ENCODE measurements at places on chromosomes 1 and 21.

GRCh38 chr1:18580047-18580446 lies 50.6 kb upstream of the PAX7 start:
- DNase-seq = no peak

DNA sequence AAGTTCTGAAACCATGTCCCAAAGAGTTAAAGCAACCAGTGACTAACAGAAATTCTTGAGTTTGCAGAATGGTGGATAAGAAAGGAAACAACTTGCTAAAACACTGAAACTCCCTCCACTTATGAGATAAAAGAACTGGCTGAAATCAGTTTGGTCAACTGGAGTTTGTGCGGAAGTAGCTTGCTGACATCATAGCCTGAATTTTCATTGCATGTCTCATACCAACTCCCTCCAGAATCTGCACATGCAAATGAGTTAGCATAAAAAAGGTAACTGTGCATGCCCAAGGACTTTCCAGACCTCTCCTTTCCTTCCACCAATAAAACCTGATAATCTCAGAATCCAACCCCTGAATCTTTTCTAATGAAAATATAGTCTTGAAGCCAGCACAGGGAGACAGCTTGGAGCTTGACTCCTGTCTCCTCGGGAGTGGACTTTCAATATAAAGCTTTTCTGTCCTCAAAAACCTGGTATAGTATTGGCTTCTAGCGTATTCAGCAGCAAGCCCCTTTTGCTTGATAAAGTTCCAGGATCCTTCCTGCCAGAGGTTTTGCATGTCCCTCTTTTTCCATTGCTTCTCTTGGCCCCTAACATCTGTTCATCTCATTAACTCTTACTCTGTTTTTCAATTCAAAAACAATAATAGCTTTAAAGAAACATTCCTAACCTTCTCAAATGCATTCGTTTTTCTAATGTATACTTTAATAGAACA lies 785.8 kb upstream of the ADGRL4 start:
- DNase-seq = no peak

DNA sequence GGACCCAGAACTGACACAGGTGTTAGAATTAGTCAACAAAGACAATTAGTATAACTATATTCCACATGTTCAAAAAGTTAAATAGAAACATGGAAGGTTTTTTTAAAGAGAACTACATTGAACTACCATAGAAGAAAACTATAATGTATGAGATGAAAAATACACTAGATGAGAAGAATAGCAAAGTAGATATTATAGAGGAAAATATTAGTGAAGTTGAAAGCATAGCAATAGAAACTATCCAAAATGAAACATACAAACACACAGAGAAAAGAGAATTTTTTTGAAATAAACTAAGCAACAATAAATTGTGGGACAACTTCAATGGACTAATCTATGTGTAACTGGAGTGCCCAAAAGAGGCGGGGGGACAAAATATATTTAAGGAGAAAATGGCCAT lies 8.0 kb upstream of the HEATR1 start:
- no peak for DNase-seq

DNA sequence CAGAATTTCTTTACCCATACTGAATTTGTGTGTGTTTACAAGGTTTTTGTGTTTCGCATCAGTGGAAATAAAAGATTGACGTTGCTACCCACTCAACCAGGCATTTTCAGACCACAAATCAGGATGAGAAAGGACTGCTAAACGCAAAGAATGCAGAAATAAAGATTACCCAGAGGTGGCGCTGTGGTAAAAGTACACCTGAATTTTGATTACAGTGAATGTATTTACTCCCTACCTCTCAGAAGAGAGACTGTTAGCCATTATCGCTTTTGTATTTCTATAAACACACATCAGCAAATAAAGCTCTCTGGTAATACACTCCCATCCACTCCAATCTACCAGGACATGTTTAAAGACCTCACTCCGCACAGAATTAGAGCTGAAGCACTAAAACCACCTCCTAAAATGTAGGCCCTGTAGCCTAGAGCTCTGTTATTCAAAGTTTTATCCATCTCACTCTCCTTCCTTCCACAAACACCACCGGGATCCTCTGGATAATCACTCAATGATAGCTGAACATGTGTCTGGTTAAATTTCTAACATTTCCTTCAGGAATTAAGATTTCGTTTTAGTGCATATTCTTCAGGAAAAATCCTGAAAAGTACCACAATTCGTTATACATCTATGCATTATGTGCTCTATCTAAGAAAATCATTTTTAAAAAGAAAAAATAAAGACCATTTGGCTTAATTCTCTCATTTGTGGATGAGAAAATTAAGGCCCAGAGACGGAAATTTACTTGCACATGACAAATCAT lies 2.5 kb upstream of the LMO4 start:
- peak; percentile 65 for DNase-seq

GRCh38 chr1:6083801-6084446 lies 38.2 kb downstream of the KCNAB2 start:
- DNase-seq = no peak

DNA sequence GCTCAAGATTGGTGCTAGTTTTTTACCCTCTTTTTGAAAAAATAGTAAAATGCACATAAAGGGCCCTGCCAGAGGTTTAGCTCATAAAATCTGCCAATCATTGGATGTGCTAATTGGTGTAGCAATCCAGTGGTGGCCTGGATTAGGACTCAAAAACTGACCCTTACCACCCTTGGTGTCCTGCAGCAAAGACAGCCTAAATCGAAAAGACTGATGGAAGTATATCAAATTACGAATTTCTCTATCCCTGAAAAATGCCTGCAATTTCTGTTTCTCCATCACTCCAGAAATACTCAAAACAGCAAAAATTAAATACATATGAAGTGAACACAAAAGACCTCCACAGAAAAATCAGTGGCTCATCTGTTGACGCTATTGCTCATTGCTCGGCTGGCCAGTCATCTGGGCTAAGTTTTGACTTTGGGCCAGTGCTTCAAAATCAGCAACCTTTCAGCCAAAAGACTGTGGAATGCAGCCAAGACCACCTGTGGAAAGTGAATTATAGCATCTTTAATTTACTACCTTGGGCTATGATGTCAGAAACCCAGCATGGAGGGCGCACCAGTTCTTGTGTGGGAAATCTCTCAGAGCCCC lies 30.0 kb downstream of the WLS start:
- no peak for DNase-seq

GRCh38 chr1:26677306-26678115 lies 18.3 kb upstream of the ARID1A start:
- DNase-seq = peak; percentile 59

DNA sequence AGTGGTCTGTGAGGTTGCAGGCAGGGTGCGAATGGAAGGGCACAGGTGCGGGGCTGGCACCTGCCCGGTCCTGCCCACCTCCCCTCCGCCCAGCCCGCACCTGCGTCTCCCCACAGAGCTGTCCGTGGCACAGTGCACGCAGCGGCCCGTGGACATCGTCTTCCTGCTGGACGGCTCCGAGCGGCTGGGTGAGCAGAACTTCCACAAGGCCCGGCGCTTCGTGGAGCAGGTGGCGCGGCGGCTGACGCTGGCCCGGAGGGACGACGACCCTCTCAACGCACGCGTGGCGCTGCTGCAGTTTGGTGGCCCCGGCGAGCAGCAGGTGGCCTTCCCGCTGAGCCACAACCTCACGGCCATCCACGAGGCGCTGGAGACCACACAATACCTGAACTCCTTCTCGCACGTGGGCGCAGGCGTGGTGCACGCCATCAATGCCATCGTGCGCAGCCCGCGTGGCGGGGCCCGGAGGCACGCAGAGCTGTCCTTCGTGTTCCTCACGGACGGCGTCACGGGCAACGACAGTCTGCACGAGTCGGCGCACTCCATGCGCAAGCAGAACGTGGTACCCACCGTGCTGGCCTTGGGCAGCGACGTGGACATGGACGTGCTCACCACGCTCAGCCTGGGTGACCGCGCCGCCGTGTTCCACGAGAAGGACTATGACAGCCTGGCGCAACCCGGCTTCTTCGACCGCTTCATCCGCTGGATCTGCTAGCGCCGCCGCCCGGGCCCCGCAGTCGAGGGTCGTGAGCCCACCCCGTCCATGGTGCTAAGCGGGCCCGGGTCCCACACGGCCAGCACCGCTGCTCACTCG lies 23.3 kb downstream of the FTCD start:
- DNase-seq = no peak

DNA sequence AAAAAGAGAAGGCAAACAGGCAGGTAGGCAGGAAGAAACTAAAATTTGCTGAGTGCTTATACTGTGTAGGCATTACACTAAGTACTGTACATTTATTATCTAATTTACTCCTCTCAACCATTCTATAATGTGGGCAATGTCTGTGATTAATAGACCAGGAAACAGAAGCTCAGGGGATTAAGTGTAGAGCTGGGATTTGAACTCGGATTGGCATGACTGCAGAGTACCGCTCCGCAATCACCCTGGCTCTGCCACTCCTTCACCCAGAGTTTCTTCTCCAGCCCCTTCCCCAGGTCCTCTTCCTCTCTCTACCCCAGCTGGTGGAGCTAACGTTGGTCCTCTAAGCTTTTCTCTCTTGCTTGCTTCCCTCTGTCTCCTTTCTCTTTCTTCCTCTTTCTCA lies 11.5 kb upstream of the S100A2 start:
- no peak for DNase-seq

DNA sequence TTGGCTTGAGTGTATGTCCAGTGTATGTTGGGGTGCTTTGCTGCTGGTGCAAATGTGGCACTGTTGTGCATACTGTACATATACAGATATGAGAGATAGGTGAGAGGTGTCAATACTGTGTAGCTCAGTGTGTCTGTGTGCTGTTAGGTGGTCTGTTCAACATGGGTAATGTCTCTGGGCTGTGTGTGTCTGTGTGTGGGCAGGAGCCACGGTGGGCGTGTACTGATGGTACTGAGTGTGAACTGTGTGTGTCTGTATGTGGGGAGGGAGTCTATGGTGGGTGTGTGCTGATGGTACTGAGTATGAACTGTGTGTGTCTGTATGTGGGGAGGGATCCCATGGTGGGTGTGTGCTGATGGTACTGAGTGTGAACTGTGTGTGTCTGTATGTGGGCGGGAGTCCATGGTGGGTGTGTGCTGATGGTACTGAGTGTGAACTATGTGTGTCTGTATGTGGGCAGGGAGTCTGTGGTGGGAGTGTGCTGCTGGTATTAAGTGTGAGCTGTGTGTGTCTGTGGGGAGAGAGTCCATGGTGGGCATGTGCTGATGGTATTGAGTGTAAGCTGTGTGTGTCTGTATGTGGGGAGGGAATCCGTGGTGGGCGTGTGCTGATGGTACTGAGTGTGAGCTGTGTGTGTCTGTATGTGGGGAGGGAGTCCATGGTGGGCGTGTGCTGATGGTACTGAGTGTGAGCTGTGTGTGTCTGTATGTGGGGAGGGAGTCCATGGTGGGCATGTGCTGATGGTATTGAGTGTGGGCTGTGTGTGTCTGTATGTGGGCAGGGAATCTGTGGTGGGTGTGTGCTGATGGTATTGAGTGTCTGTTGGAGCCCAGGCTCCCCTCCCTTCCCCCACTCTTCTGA lies 32.2 kb upstream of the FOXO6 start:
- DNase-seq = no peak

DNA sequence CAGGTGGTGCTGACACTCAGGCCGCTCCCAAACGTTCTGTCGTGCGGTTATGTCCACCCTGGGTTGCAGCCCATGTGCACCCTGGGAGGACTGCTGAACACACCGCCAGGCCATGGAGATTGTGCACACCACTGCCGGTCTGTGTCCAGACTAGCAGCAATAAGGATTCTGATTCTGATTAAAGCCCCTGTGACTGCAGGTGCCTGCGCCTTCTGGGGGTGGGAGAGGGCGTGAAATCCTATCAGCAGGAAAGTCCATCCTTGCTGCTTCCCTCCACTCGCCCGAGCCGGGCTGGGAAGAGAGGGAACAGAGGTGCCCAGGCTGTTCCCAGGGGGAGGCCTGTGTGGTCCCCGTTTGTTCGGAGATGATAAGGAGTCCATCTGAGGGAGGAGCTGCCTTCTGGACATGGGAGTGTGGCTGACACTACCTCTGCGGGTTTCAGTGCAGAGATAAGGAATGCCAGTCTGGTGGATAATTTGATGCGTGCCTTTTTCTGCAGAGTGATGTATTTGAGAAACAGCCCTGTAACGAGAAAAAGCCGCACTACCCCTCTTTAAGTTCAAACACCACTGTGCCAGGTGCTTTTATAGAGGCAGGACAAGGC lies 41.2 kb downstream of the BACE2 start:
- no peak for DNase-seq

DNA sequence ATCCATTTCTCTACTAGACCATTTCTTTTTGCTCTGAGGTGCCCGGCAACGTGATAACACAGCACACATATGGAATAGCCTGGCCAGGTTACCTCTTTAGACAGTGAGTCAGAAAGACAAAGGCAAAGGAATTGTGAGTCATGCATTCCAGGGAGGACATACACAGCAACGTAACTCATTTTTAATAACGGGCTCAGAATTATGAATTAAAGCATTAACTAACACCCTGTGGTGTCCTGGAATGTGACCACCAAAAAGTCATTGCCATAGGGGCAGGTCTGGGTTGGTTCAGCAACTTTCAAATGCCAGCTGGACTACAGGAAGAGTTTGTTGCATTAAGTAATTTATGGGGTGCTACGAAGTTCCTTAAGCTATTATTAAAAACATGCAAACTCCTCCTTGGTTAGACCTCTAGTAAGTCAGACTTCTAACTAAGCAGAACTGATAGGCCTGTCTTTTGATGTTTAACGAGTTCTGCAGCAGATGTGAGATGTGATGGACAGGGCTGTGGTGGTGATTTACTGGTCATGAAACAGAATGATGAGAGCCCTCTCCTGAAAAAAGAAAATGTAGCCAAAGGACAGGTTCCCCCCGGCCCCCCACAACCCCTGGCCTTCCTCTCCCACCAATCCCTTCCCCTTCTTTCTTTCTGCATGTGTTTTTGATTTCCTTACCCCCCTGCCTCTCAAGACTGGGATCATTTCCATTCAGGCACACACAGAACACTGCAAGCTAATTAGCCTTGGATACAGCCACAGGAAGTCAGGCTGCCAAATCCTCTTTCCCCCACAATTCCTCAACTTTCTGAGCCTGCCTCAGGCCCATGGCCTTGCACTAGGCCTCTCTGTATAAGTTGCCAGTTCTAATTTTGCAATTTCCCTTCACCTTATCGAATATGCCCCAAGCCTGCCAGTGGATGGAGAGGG lies 88.9 kb upstream of the HAO2 start:
- DNase-seq = no peak

- DNase-seq = no peak
Measured at GRCh38 chr1:241701483-241702295, 49.6 kb downstream of the WDR64 start.

- no peak for DNase-seq
Measured at GRCh38 chr1:89546082-89546889, 21.7 kb downstream of the LRRC8B start.

DNA sequence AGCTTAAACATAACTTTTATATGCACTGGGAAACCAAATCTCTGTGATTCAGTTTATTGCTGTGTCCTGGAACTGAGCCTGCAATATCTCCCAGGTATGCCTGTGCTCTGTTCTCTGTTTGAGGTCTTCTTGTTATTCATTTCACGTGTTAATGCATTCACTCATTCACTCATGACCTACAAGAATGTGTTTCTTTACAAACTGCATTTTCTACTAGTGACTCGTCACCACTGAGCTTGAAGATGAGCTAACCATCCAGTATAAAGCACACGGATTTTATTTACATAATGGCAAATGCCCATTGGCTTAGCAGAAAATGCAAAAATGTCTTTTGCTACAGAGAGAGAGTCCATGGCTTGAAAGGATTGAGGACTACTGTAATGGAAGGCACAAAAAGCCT lies 75.0 kb upstream of the DUSP10 start:
- DNase-seq = no peak
